ENCODE measurements at places on chromosomes 7 and 10. TPM values are rescaled to one million over a fixed set of nuclear protein-coding genes. Genes with fewer than 3 reads are reported as not detected.

The DRGX gene
- total RNA-seq: not detected

DNA sequence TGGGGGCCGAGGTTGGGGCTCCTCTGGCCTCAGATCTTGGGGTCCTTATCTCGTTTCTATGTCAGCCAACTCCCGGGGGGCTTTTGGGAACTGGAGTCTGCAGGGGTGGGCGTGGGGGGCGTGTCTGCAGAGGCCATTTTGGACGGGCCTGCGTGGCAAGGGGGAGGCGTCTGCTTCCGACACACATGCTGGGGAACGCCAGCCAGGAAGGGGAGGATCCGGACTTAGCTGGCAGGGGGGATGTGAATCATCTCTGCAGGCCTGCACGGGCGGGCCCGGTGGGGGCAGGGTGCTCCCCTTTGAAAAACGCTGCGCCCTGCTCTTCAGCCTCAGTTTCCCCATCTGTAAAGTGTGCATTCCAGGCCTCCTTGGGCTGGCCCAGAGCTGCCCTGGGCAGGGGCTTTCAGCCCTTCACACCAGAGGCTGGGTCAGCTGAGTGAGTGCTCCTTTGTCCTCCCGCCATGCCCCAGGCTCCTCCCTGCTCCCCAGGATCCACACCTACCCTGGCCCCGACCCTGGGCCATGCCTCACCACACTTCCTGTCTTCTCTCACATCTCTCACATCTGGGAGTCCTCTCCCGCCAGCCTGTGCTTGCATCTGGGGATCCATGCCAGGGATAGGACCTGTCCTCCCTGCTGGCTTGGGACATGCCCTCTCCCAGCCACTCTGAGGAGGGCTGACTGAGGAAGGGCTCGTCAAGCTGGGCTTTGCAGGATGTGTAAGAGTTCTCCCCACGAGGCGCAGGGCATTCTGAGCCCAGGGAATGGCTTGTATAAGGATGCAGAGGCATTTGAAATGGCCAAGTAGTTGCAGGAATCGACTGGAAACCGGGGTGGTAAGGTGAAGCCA, 172.6 kb upstream of the TNRC18 start:
- DNase-seq: peak; percentile 88

The MYOZ1 gene
- 51.0 TPM for total RNA-seq

DNA sequence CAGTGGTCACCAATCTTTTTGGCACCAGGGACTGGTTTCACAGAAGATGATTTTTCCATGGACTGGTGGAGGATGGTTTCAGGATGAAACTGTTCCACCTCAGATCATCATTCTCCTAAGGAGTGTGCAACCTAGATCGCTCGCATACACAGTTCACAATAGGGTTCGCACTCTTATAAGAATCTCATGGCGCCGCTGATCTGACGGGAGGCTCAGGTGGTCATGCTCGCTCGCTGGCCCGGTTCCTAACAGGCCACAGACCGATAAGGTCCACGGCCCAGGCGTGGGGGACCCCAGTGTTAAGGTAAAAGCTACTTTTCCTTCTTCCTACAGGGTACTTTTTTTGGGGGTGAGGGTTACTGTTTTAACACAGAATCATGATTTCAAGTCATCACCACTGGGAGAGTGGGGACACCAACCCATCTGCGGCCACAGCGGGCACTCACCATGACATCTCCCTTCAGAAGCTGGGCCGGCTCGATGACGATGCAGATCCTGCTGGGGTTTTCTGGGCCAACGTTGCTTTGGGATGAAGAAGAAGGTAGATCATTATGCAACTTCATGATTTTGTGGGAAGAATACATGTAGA, 170.5 kb downstream of the TNS3 start:
- no peak for DNase-seq

The WDFY4 gene
- 2.0 TPM for total RNA-seq

GRCh38 chr10:115854740-115855435, 418.1 kb downstream of the GFRA1 start:
- DNase-seq: no peak

- no peak for DNase-seq
These were observed 13.9 kb upstream of the PSAP start for GRCh38 chr10:71864911-71865361.

The C7orf33 gene
- total RNA-seq: not detected

GRCh38 chr7:23065974-23066373, 39.6 kb upstream of the KLHL7 start:
- no peak for DNase-seq

The EIF4EBP2 gene
- total RNA-seq: 90.0 TPM

DNA sequence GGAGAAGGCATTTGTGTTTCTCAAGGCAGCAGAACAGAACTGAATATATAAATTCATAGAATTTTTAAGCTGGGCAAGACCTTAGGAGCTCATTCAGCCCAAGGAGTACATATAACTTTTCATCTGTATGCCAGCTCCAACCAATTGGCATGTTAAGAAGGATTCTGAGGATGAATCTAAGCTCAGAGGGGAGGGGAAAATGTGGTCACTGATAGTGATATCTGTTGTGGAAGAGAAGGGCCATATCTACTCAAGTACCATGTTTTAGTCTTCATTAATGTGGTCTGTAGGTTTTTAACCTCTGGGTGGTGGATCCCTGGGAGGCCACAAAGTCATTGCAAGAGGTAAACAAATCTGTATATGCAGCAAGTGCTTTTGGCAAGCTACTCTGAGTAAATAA, 6.4 kb downstream of the CALD1 start:
- DNase-seq: no peak

DNA sequence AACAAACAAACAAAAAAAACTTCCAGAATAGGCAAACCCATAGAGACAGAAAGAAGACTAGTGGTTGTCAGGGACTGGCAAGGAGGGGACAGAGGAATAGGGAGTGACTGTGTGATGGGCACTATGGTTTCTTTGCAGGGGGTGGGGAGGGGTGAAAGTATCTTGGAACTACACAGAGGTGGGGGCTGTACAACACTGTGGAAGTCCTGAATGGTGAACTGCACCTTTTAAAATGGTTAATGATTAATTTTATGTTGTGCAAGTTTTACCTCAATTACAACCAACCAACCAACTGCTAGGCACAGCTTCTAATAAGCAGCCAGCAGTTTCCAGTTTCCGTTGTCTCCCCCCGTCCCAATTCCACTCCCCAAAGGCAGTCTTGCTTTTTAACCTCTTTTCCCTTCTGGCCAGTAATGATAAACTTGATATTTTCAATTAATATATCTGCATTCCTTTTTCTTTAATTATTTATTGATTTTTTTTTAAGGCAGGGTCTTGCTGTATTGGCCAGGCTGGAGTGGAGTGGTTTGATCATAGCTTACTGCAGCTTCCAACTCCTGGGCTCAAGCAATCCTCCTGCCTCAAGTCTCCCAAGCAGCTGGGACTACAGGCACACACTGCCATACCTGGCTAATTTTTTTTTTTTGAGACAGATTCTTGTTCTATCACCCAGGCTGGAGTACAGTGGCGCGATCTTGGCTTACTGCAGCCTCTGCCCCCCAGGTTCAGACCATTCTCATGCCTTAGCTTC, 46.8 kb downstream of the HIP1 start:
- no peak for DNase-seq

The AFAP1L2 gene
- 6.3 TPM for total RNA-seq

The PGAM2 gene
- 680 TPM for total RNA-seq

DNA sequence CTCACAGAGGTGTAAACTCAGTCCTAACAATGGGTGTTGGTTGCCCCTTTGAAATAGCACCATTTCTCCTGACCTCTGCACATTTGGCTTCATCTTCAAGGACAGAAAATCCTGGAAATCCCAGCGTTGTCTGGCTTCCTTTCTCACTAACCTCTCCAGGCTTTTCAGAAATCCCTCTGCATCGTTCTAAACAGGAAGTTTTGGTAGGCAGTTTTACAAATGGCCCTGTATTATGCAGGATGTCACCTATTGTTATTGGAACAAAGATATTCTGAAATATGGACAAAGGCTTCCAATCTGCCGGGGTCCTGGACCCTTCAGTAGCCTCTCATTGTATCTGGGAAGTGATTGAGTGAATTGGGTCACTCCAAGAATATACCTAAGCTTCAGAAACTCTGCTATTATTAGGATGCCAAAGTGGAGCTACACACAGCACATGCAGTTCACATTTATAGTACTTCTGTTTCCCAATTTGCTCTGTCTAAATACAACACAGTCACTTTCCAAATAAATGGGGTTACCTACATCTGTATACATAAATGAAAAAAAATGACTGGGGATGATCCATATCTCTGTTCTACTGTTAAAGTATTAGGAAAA, 134.8 kb upstream of the KLF6 start:
- DNase-seq: no peak

DNA sequence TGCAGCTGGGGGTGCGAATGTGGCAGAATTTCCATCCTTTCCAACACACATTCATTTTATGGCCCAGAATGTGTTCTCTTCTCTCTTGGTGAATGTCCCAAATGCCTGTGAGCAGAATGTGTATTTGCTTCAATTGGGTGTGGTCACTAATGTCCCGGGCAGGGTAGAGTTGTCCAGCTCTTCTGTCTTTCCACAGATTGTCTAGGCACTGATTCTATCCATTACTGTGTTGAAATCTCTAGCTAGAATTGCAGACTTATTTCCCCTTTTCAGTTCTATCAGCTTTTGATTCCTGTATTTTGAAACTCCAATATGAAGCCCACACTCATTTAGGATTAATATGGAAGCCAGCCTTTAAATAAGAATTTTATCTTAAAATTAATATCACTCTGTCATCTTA, 14.0 kb upstream of the AKR1E2 start:
- no peak for DNase-seq

GRCh38 chr10:16822726-16823360, 5.6 kb upstream of the RSU1 start:
- no peak for DNase-seq

DNA sequence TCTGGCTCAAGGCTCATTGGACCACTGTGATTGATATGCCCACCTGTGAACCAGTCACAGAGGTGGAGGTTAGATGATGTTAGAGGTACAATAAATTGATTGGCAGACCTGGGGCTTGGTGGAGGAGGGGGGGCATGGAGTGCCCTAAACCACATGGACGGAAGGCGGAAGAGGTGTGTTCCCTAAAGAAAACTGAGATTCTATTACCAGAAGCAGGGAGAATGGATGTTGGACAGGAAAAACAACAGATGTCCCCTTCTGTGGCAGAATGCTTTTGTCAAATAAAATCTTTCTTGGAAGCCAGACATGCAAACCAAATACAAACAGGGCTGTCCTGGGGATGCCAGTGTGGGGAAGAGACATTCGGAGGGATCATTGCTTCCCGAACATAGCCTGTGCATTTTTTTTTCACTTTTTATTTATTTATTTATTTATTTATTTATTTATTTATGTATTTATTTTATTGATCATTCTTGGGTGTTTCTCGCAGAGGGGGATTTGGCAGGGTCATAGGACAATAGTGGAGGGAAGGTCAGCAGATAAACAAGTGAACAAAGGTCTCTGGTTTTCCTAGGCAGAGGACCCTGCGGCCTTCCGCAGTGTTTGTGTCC, 433.9 kb downstream of the RPS24 start:
- DNase-seq: no peak

The SLC26A4 gene
- 0.30 TPM for total RNA-seq
